SJCRH30 (cell line): ENCODE measurements at places on chromosomes 5 and 9.
A peak's percentile ranks its signal among the peaks of the same experiment; 100 is the strongest.

- DNase-seq = no peak
Observed at GRCh38 chr5:179150011-179150410, 89.8 kb downstream of the ZNF354C start.

GRCh38 chr9:98550206-98550820 lies 158.4 kb downstream of the GABBR2 start:
- DNase-seq = no peak

GRCh38 chr9:16221822-16222547 lies 648.5 kb downstream of the BNC2 start:
- no peak for DNase-seq

- no peak for DNase-seq
Observed at GRCh38 chr9:84153885-84154284, 173.3 kb downstream of the RMI1 start.

DNA sequence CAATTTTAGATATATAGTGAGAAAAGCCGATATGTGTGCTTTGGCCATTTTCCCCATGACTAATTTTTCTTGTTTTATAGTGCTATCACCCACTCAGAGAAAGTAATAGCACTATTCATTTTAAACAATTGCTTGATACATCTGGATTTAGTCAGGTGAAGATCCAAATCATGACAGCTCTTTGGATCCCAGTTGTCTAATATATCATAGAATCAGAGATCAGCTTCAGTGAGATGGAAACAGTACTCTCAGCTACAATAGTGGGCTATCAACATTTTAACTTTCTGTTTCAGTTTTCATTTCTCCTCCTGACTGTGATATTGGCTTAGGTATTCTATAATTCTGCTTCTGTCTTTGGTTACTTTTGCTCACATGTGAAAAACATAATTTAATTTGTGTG lies 38.7 kb downstream of the VCAN start:
- DNase-seq = no peak

- DNase-seq = no peak
Observed at GRCh38 chr5:10586008-10586407, 22.1 kb downstream of the ANKRD33B start.

GRCh38 chr5:102312586-102313370 lies 16.7 kb upstream of the SLCO4C1 start:
- DNase-seq = no peak

DNA sequence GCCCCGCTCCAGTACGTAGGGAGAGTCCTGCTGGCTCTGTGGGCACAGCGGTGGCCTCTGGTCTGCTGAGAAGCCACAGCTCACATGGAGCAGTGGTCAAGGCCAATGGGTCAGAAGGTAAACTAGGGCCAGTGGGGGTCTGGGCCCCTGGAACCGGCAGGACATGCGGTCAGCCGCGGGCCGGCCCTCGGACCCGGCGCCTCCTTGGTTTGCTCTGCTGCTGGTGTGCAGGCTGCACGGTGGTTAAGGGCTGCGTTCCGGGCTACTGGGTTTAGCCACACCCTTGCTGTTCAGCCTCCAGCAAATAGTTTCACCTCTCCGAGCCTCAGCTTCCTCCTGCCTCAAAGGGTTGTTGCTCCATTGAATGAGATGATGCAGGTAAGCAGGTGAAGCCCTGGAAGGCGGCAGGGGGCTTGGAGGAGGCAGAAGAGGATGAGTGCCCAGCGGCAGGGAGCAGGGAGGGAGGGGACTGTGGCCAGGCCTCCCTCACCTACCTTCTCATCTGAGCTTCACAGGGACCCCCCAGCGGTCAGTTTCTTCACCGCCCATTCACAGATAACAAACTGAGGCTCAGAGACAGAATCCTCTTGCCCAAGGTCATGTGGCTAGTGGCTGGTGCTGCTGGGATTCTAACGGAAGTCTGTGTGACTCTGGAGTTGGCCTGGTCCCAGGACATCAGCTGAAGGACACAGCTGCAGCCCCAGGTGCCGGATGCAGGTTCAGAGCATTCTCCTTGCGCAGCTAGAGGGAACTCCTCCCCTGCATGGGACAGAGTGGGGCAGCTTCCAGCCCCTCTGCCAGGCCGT lies 3.7 kb upstream of the COL5A1 start:
- DNase-seq = peak; percentile 67

DNA sequence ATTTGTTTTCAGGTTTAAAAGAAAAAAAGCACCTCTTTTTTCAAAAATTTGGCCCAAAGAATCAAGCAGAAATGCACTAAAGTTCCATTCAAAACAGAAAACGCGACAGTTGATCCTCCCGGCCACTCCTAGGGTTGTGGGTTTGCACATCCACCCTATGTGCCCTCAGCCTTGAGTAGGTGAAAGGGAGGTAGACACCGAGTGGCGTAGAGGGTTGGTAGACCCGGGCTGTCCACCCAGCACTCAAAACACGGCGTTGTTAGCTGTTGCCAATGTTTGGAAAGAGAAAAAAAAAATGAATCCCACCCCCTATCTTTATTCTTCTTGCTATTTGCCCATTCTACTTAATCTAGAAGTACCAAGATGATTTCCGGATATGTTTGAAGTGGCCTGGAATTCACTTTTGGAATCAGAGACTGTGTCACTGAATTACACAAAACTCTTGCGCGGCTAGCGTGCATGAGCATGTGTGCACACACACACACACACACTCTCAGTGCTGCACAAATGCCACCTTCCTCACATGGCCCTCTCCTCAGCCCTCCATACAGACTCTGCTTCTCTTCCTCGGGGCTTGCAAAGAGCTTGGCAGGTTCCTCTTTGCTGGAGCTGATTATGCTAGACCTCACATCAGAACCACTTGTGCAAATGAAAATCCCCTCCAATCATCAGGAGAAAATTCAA lies 110.2 kb upstream of the HAND1 start:
- DNase-seq = no peak

DNA sequence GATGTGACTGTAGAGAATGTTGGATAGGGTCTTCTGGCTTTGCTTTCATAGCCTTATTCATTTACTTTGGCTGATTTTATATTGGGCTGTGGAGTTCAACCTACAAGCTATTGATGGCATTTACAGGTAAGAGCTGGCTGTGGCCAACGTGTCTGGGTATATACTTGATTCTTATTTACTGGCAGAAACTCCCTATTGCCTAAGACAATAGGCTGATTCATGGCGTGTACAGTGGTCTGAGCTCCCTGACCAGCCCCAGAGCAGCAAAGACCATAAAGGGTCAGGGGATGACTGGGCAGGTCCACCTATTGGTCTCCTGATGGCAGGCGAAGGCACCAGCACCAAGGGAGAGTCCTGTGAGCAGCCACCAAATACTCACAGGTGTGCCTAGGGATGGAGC lies 190.2 kb upstream of the DMRTA1 start:
- no peak for DNase-seq

- DNase-seq = no peak
Observed at GRCh38 chr5:172133359-172134029, 54.5 kb downstream of the STK10 start.

GRCh38 chr9:125372441-125373226 lies 111.0 kb downstream of the GAPVD1 start:
- DNase-seq = no peak

DNA sequence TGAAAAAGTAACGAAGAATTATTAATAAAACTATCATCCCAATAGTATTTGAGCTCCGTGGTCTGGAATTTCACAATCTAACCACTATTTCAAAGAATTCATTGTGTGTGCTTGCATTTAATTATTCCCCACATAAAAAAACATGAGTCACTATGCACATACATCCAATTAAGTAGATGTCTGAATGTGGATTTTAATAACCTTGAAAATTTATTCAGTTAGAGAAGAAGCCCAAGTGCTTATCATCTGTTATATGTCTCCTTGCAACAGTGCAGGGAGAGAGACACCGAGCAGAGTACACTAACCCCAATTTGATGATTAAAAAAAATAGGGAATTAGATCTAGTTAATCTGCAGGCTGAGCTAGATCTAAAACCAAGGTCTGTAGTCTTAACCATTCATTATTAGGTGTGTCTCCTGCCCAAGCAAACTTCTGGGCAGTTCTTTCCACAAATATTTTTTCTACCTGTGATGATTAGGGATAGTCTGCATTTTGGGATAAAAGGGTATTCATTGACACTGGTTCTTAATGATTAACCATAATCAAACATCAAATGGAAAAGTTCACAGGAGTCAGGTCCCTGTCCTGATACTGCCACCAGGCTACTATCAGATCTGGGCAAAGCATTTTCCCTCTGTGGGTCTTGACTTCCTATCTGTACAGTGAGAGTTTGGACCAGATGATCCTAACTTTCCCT lies 164.2 kb downstream of the GRIA1 start:
- no peak for DNase-seq

GRCh38 chr9:27653246-27653645 lies 80.0 kb upstream of the C9orf72 start:
- DNase-seq = no peak

- DNase-seq = peak; percentile 94
Observed at GRCh38 chr9:86807367-86807976, 139.8 kb downstream of the GAS1 start.

DNA sequence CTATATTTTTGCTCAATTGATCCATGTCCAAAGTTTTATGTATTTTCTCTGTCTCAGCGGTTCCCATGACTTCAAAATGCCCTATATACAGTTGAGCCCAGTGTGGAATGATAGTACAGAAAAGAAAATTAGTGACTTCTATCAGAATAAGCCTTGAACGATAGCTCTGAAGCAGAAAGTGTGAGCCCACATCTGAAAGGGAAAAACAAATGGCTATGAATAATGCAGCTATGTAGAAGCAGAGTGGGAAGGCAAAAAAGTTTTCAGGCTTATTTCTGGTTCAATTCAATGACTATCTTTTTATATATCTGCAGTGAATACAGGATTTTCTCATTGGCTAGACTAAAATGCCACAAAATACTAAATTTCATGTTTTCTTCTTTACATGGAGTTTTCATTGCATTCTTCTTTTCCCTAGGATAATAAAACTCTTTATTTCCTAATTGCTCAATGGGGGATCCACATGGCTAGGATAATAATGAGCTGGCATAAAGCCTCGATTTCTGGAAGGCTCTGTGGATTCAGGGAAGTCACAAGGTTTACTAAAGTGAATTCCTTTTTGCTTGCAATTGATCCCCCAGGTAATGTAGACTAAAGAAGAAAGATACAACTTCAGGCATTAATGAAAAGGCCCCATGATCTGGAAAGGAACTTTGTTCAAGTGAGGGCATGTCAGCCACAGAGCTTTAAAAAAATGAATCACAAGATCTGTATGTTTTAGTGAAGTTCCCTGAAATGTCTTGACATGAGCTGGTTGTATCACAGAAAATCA lies 377.0 kb upstream of the RIOK2 start:
- DNase-seq = no peak

DNA sequence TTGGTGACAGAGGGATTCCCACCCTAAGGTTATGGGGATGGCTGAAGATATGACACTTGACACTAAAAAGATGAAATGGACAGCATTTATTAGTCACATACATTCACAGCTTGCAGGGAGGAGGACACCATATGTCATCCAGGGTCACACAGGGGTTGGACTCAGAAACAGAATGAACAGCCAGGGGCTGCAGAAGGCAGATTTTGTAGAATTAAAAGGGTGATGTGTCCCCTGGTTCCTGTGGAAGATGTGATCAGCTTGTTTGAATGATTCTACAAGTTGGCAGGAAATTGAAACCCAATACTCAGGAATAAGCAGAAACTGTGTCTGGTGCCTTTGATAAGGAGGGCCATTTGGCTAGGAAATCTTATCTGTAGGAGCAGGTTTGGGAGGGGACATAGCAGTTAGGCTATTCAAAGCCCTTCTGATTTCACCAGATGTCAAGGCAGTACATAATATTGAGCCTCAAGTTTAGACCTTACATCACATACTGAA lies 102.3 kb upstream of the GRIN3A start:
- DNase-seq = no peak

DNA sequence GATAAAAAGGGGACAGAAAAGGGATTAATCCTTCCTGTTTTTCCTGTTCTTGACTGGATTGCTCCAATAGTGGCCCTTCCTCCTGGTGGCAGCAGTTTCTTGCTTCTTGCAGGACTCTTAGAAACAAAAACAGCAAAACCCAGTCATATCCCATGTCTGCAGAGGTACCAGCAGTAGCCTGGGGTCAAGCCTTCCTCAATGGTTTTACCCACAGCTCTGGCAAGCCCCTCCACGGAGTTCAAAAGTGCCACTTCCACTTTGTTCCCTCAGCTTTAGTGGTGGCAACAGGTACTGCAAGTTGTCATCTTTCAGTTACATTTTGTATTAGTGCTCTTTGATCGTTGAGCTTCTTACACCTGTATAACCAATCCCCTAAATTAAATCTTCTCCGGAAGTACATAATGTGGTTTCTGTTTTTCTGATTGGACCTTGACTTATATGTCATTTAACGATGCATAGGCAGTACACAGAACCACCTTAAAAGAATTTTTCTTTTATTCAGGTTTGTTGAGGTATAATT lies 8.7 kb upstream of the RANBP6 start:
- DNase-seq = peak; percentile 19

DNA sequence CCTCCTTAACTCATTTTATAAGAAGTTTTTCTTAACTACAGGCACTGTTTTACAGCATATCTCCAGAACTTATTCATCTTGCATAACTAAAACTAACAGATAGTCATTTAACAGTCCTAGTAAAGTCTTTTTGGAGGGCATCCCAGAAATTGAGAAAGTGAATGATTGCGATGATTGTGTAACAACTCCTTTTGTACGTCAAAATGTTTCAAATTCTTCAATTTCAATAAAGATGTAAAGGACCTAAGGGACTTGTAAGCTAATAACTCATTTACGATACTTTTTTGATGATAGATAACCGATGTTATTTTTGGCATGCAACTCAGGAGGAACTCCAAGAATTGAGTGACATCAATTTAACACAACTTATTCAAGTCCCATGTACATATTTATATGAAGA lies 42.7 kb downstream of the SVEP1 start:
- no peak for DNase-seq

- DNase-seq = no peak
Observed at GRCh38 chr5:2658447-2658846, 93.0 kb downstream of the IRX2 start.

GRCh38 chr5:135642488-135642870 lies 63.7 kb upstream of the CXCL14 start:
- DNase-seq = no peak

GRCh38 chr9:88969646-88970373 lies 21.5 kb upstream of the S1PR3 start:
- DNase-seq = no peak

- DNase-seq = no peak
Observed at GRCh38 chr9:3189113-3189861, 336.5 kb downstream of the RFX3 start.

- no peak for DNase-seq
Observed at GRCh38 chr5:142997591-142997990, 227.4 kb downstream of the ARHGAP26 start.

DNA sequence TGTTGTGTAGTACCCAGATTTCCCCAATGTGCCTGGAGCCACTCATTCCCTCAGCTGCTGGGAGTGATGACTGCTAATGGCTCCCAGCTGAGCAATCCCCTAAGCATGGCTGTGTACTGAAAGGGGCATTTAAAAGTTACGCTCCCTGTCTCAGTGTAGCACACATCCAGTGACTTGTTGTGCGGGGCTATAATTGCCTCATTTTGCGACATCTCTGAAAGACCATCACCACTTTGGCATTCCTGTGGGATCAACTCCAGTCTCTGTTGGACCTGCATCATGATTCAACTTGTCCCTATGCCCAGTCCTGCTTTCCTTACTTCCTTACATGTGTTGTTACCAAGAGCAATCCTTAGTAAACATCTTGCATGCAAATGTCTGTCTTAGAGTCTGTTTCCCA lies 201.2 kb upstream of the MPDZ start:
- DNase-seq = no peak

- DNase-seq = peak; percentile 40
Observed at GRCh38 chr5:51495672-51496071, 112.4 kb downstream of the ISL1 start.

GRCh38 chr5:140647042-140647419 lies 399 bp downstream of the NDUFA2 start:
- DNase-seq = no peak
